Ammon's horn (tissue), 1 donor: ENCODE measurements at places on chromosomes 3 and 15.

DNA sequence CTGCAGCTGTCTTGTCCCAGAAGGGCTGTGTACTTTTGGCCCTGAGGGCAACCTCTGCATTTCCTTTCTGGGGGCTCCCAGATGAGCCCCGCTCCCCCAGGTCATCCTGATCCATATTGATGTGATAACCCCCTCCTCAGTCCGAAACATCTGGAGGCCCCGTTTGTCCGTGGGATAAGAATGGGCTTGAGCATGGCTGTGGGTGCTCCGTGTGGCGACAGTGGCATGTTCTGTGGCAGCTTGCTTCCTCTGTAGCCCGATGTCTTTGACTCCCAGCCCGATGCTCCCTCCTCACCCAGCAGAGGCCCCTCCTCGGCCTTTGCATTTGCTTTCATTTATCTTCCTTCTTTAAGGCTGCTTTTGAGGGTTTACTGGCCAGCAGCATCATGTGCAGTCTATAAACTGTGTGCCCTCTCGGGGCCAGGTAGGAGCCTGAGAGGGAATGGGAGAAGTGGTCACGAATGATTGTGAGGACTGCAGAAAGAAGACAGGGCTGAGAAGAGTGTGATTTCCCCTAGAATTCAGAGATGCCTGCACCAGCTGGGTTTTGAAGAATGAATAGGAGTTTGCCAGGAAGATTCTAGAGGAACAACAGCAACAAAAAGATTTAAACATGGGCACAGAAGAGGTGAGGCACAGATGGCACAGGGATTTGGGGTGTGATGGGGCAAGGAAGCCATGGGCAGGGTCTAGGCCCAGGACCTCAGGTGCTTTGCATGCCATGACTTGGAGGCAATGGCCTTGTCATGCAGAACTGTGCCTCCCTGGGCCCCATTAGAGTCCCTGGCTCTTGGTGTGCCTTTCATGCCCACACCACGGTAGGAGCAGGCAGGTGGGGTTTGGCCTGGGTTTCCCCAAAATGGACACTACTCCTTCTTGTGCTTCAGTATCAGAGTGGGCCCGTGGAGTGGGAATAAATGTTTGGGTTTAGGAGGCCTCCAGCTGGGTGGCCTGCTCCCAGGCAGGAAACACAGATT lies 34.2 kb downstream of the APBA2 start:
- no peak for DNase-seq

- DNase-seq: no peak
These were observed 69.1 kb downstream of the PEX5L start for GRCh38 chr3:179967622-179968021.

DNA sequence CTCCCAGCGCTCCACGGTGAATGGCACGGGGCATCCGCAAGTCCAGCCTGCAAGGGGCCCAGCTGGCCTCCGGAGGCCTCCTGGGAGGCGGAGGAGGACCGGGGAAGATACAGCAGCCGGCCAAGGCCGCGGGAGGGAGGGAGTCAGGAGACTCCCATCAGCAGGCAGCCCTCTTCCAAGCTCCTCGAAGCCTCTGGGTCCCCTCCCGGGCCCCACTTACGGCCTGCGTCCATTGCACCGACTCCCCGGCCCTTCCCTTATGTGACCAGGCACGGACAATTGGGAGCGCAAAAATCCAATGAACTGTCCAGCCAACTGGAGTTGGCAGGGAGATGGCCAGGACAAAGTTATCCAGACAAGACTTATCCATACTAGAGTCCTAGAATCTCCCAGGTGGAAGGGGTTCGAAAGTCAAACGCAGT lies 668 bp downstream of the MFGE8 start:
- no peak for DNase-seq

DNA sequence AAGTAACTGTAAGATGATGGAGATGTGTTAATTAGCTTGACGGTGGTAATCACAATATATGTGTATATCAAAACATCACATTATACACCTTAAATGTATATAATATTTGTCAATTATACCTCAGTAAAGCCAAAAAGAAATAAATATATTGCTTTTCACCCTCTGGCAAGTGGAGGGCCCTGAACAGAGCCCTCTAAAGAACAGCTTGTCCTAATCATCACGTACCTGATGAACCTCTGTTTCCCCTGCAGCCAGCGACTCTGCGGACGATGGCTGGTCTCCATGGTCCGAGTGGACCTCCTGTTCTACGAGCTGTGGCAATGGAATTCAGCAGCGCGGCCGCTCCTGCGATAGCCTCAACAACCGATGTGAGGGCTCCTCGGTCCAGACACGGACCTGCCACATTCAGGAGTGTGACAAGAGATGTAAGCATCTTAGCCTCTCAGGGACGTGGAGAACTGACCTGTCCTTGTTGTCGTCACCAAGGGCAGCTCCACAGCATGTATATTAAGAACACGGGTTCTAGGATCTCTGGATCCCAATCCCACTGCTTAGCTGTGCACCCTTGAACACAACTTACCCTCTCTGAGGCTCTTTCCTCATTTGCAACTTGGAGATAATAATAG lies 6.3 kb downstream of the THBS1 start:
- no peak for DNase-seq

DNA sequence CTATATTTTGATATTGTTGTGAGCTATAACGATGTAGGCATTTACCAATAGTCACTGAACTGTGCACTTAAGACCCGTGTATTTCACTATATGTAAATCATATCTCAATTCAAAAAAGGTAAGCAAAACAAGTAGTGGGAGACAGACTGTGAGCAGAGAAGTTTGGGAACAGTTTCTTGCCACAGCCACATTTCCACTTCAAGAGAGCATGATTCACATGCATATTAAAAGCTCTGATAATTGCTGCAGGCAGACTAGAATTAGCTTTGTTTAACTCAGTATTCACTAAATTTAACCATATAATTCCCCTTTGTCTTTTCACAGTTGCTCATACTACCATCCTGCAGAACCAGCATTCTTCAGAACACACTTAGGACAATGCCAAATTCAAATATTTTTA lies 168.4 kb upstream of the ZNF385D start:
- no peak for DNase-seq

DNA sequence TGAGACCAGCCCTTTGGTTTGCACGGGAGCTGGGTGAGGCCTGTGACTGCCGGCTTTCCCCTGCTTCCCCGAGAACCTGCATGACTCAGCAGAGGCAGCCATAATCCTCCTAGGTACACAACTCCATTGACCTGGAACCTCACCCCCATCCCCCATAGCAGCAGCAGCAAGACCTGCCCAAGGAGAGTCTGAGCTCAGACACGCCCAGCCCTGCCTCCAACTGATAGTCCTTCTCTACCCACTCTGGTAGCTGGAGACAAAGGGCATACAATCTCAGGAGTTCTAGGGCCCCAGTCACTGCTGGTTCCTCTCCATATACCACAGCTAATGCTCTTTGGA lies 141.0 kb upstream of the ARHGEF26 start:
- no peak for DNase-seq

GRCh38 chr3:108036401-108036800 lies 54.4 kb downstream of the CD47 start:
- DNase-seq: no peak

DNA sequence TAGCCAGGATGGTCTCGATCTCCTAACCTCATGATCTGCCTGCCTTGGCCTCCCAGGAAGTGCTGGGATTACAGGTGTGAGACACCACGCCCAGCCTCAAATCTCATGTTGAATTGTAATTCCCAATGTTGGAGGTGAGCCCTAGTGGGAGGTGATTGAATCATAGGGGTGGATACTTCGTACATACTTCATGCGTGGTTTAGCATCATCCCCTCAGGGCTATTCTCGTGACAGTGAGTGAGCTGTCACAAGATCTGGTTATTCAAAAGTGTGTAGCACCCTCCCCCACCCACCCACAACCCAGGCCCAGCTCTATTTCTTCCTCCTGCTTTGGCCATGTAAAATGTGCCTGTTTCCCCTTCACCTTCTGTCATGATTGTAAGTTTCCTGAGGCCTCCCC lies 236.9 kb upstream of the IL12A start:
- DNase-seq: no peak

- DNase-seq: no peak
These were observed 1196.3 kb upstream of the GBE1 start for GRCh38 chr3:82957696-82958095.

DNA sequence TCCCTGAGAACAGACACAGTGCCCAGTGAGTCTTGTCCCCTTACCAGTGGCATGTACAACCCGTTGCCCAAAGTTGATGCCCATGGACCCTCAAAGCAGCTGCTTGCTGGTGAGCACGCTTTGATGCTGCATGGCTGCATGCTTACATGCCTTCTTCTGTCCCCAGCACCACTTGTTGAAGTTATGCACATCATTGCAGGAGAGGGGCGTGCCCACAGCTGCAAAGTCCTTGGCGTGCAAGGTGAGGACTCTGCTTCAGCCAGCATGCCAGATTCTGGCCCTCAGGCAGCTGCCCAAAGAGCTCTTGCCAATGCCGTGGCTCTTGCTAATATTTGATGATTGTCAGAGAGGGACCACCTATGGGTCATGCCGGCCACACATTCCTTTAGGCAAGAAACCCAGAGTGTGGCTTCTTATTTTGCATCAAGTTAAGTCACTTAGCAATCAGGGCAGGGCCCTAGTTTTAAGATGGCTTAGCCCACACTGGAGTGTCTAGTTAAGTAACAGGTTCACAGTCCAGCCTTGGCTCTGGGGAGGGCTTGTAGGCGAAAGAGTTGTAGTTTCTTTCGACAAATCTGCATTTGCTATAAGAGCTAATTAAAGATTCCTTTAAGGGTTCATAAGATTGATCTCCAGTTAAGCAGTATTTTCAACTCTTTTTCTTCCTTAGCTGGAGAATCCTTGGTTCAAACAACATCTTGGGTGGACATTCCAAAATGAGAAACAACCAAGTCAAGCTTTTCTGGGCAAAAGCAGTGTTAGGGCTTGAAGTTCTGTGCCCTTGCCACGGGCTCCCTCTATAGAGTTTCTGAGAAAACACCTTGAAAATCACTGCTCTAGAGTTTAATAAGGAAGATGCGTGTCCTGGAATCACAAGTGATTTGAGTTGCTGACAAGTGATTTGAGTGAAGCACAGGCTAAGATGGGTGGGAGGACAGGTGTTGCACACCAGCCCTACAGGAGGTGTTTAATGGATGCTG lies 128.6 kb downstream of the SLCO3A1 start:
- no peak for DNase-seq
